ENCODE measurements at places on chromosomes 3 and 15. TPM values are rescaled to one million over a fixed set of nuclear protein-coding genes. Genes with fewer than 3 reads are reported as not detected.
A peak's percentile ranks its signal among the peaks of the same experiment; 100 is the strongest.

DNA sequence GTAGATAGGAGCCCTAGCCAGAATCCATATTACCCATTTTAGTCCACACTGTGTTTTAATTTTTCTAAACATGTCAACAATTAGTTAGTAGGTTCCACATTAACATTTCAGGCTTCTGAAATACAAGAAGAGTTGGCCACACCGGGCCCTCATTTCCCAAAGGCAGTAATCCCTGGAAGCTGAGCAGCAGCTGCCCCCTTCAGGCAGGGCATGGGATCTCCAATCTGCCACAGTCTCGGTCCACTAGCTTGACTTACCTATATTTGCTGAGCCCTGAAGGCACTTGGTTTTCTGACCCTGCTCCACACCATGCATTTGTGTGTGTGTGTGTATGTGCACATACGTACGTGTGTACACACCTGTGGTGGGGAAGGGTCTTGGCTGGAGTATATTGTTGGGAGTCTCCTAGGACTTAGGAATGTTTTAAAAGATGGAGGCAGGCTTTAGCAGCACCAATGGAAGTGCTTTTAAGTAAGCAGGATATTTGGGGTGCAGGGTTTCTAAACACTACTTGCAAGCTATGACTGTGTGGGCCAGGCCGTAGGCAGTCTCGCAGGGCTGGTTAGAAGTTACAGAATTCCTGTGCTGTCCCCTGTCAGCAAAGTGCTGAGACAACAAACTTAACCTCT is 71.2 kb upstream of the SOX14 start:
- no peaks in the 10 kb centered on the region for H3K4me1 ChIP-seq
- H3K4me3 ChIP-seq = no peak overlapping the region
- DNase-seq = peak; percentile 23

DNA sequence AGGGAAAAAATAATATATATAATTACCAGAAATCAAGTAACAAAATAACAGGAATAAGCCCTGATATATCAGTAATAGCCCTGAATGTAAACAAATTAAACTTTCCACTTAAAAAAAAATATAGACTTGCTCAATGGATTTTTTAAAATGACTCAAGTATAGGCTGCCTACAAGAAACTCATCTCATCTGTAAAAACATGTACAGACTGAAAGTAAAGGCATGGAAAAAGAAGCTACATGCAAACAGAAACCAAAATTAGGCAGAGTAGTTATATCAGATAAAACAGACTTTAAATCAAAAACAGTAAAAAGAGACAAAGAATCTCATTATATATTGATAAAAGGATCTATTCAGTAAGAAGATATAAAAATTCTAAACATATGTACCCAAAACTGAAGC is 82.4 kb upstream of the STT3B start:
- no peaks in the 10 kb centered on the region for H3K36me3 ChIP-seq
- no peaks in the 10 kb centered on the region for H3K27me3 ChIP-seq

GRCh38 chr3:123161167-123161566 is 40.6 kb upstream of the SEC22A start:
- no peak overlapping the region for H3K27ac ChIP-seq
- no peak overlapping the region for H3K4me3 ChIP-seq
- H3K27me3 ChIP-seq = no peaks in the 10 kb centered on the region
- no peak for DNase-seq
- no peaks in the 10 kb centered on the region for H3K4me1 ChIP-seq

The ATP13A5 gene
- total RNA-seq = 0.05 TPM

The CHRM5 gene
- not detected for total RNA-seq

The MAP1A gene
- 5.6 TPM for total RNA-seq
